A549 treated with AZD2906 at 1 μM for 4 hours (cell line): ENCODE measurements at places on chromosomes 2 and 18. TPM values are rescaled to one million over a fixed set of nuclear protein-coding genes. Genes with fewer than 3 reads are reported as not detected.

The ACADL gene
- total RNA-seq, result 0.03 to 0.09 TPM (median 0.07 TPM) in 4 of 5 replicates, not detected in the other

The ELOA2 gene
- not detected in 5 replicates for total RNA-seq

The DNAJC5G gene
- total RNA-seq, result not detected in 5 replicates

The STK39 gene
- 15.9 to 20.6 TPM (median 18.0 TPM) in 5 replicates for total RNA-seq

The C18orf32 gene
- total RNA-seq, result 16.3 to 23.8 TPM (median 22.8 TPM) in 5 replicates
